Stimulated activated CD4-positive, alpha-beta T cell treated with anti-CD3 and anti-CD28 coated beads, Interleukin-1b, Interleukin-23, amount 100 ng/mL, for 1 hour (primary cell): ENCODE measurements at places on chromosomes 13 and 19.
A peak's percentile ranks its signal among the peaks of the same experiment; 100 is the strongest.

DNA sequence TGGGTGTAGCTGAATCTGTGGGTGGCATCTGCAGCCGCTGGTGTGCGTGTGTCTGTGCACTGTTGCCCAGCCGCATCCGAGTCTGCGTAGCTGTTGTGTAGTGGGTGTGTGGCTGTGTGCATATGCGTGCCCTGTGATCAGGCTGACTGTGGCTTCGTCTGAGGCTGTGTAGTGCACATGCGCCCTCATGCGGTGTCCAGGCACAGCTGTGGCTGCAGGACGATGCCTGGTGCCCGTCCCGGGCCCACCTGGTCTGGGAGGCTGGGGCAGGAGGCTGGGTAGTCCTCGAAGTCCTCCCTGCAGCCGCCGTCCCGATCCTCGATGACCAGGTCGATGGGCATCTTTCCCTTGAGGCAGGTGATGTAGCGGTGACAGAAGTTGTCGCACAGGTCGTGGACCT, 4.9 kb downstream of the MEIS3 start:
- DNase-seq: no peak

GRCh38 chr19:36604656-36605100, 435 bp upstream of the ZNF382 start:
- DNase-seq: peak; percentile 80

GRCh38 chr13:52026246-52026626, 1.7 kb downstream of the UTP14C start:
- DNase-seq: no peak

DNA sequence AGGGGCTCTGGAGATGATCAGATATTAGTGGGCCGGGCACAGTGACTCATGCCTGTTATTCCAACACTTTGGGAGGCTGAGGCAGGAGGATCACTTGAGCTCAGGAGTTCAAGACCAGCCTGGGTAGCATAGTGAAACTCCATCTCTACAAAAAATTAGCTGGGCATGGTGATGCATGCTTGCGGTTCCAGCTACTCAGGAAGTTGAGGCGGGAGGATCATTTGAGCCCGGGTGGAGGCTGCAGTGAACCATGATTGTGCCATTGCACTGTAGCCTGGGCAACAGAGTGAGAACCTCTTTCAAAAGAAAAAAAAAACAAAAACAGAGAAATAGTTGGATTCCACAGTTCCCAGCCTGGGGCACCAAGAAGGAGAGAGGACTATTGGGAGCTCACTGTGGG, 17.9 kb upstream of the SHFL start:
- no peak for DNase-seq

GRCh38 chr19:1408300-1409203, 1.2 kb downstream of the DAZAP1 start:
- DNase-seq: no peak

GRCh38 chr13:111406636-111407035, 86.2 kb downstream of the TEX29 start:
- no peak for DNase-seq

- DNase-seq: no peak
Observed at GRCh38 chr13:95437561-95437960, 115.0 kb upstream of the CLDN10 start.

DNA sequence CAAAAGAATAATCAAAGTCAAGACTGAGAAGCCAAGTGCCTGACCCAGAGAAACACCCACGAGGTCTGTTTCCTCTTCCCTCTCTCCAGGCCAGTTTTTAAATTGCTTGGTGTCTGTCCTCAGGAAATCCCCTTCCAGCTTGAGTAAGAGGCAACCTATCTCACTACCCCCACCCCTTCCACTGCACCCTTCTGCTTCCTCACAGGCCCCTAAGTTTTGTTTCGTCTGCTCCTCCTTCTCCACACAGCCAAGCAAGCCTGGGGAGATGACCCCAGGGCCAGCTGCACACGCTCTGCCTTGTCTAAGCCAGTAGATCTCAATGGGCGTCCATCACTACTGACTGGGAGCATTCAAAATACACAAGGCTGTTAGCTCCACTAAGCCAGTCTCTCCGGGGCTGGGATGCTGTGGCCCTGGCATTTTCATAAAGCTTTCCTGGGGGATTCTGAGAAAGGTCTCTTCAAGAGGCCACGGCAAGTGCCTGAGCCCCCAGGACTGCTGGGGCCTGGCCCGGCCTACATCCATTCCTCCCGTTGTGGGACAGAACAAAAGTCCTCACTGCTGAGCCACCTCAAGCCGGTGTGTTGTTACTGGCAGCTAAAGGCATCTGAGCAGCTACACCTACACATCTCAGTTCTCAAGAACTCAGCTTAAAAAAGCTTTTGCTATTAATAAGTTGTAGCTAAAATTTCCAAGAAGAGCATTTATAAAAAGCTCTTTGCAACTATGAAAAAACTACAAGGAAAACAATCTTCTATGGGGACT, 14.9 kb upstream of the IL4I1 start:
- DNase-seq: no peak

- no peak for DNase-seq
Observed at GRCh38 chr13:95573221-95573620, 20.7 kb downstream of the CLDN10 start.

GRCh38 chr13:97327506-97328221, 105.5 kb downstream of the MBNL2 start:
- DNase-seq: no peak
